ENCODE measurements at places on chromosomes 2 and 18.

GRCh38 chr2:7417845-7418742 lies 500.9 kb downstream of the RNF144A start:
- no peak for DNase-seq

DNA sequence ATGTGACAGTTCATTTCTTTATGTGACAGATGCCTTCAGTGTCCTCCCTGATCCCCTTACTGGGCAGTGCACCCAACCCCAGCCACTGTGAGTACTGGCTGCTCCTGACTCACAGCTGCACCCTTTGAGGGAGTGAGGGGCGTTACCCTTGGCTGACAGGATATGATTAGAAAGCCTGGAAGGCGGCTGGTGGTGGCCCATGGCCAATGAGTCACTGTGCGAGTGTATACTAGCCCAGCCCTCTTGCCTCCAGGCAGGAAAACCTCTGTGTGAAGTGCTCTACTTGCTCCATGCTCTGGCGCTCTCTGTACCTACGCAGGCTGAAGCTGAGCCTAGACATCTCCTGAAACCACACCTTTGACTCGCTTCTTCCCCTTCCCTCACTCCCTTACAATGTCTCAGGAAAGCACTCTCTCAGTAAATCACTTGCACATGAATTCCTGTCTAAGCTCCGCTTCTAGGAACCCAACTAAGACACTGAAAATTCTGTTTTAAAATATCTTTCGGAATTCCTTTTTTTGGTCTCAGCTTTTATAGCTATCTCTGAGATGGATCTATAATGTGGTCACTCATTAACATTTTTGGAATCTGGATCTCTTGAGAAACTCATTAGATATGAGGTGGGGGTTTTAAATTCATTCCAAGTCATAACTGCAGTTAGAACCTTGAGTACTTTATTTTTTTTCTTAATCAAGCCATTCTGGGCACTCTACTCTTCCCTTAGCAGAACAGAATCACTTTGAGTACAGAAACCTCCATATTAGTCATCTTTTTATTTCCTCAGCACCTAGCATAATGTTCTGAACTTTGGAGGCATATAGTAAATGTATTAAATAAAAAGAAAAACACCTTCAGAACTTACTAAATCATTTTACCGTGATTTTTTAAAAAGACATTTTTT lies 25.3 kb upstream of the STAM2 start:
- peak; percentile 23 for DNase-seq

DNA sequence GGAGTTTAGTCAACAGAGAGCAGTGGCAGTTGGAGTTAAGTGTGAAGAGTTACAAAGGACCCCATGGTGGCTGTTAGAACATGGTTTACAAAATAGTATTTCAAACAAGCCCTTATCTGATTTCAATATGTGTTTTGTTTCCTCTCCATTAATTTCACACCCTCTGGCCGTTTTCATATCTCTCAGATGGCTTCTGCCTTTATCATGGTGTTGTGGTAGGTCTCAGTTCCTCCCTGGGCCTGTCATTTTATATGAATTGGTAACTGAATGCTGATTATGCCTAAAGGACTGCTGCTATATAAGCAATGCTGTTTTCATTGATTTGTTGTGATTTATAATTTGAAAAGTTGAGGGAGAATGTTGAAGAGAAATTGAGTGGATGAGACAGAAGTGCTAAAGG lies 686.7 kb downstream of the NYAP2 start:
- DNase-seq, result peak; percentile 21

DNA sequence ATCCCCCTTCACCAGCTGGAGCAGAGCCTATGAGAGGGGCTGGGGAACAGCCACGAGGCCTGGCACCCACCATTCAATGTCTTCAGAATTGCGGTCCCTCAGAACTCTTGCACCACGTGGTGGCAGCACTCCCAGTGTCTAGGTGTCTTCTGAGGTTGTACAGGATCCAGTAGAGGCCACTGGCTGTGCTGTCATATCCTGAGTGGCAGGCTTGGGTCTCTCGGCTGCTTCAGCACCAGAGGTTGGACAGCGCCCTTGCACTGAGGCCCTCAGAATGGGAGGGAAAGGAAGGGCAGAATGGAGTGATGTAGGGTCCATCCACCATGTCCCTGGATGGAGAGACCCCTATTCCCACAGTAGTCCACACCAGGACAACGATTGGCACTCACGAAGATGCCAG lies 112.0 kb upstream of the TEKT4 start:
- DNase-seq, result no peak

- no peak for DNase-seq
These were observed 32.3 kb upstream of the SALL3 start for GRCh38 chr18:78947291-78947690.

DNA sequence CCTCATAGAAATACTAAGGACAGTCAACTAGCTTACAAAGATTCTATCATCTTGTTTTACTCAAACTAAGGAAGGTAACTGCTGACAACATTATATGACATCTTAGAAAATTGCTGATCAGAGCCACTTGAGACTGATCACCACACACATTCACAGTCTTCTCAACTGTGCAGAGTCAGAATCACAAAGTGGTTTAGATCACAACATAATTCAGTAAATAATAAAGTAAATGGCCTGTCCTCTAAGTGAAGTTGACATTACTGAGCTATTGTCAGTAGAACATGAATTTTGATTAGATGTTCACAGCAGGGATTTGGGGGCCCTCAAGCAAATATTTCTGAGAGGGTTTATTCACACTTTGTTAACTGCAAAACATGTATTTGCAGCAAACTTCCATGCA lies 28.5 kb downstream of the NOL4 start:
- no peak for DNase-seq

- no peak for DNase-seq
These were observed 24.1 kb upstream of the RBMS1 start for GRCh38 chr2:160517731-160518130.

GRCh38 chr2:27485496-27485895 lies 4.0 kb downstream of the IFT172 start:
- no peak for DNase-seq

GRCh38 chr2:60806988-60807681 lies 51.1 kb downstream of the PAPOLG start:
- DNase-seq, result peak; percentile 15

GRCh38 chr2:112290088-112290487 lies 14.7 kb downstream of the ZC3H6 start:
- DNase-seq, result no peak

DNA sequence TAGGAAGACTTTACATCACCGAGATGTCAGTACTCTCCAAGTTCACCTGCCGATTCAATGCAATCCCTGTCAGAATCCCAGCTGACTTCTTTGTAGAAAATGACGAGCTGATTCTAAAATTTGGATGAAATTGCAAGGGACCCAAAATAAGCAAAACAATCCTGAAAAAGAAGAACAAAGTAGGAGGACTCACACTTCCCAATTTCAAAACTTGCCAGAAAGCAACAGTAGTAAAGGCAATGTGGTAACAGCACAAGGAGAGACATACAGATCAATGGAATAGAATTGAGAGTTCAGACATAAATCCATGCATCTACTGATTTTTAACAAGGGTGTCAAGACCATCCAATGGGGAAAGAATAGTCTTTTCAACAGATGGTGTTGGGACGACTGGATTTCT lies 52.2 kb downstream of the SMAD7 start:
- no peak for DNase-seq

DNA sequence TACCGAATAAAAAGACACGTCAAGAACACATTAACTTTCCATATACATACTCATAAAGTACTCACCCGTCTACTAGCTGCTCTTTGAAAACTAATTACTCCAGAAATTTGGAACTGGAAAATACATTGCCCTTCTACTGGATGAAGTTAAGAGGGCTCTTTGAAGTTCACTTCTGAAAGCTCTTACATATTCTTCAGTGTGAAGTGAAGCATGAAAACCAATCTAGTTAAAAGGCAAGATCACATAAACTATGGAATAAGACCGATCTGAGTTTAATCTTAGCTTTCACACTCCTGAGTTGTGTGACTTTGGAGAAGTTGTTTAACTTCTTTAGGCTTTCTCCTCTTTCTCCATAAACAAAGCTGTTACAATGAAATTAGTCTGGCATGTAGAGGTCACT lies 38.5 kb downstream of the REV1 start:
- no peak for DNase-seq

DNA sequence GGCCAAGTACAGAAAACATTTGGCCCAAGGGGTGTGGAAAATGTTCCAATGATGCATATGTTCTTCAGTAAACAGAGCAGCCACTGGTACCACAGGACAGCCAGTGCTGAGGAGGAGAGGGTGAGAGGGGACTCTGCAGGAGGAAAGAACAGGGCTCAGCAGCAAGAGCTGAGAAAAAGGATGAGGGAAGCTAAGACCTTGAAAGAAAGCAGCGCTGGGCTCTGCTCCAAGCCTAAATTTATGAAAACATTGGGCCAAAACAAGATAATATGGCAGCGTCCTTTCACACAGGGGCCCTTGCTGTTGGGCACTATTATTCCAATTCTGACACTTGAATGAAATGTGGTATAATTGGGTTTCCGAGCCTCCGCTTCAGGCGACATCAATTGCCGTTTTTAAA lies 939.0 kb upstream of the FANCL start:
- DNase-seq, result no peak

Data from common myeloid progenitor, CD34-positive (primary cell).